ENCODE measurements at places on chromosomes 12 and 14.

- DNase-seq, result no peak
Measured at GRCh38 chr14:79598339-79598738, 613.0 kb downstream of the DIO2 start.

GRCh38 chr12:44817687-44818086 is 58.4 kb downstream of the NELL2 start:
- DNase-seq, result no peak

DNA sequence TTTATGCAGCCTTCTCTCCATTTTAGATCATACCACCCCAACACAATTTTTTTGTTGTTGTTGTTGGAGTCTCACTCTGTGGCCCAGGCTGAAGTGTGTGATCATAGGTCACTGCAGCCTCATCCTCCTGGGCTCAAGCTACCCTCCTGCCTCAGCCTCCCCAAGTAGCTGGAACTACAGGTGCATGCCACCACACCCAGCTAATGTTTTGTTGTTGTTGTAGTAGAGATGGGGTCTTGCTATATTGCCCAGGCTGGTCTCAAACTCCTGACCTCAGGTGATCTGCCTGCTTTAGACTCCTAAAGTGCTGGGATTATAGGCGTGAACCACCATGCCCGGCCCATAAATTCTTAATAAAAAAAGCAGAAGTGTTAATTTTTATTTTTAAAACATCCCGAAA is 111.6 kb downstream of the PLXNC1 start:
- DNase-seq, result no peak

GRCh38 chr12:46569826-46570439 is 197.4 kb upstream of the SLC38A2 start:
- no peak for DNase-seq

- no peak for DNase-seq
Measured at GRCh38 chr12:118746960-118747359, 234.4 kb upstream of the SRRM4 start.

DNA sequence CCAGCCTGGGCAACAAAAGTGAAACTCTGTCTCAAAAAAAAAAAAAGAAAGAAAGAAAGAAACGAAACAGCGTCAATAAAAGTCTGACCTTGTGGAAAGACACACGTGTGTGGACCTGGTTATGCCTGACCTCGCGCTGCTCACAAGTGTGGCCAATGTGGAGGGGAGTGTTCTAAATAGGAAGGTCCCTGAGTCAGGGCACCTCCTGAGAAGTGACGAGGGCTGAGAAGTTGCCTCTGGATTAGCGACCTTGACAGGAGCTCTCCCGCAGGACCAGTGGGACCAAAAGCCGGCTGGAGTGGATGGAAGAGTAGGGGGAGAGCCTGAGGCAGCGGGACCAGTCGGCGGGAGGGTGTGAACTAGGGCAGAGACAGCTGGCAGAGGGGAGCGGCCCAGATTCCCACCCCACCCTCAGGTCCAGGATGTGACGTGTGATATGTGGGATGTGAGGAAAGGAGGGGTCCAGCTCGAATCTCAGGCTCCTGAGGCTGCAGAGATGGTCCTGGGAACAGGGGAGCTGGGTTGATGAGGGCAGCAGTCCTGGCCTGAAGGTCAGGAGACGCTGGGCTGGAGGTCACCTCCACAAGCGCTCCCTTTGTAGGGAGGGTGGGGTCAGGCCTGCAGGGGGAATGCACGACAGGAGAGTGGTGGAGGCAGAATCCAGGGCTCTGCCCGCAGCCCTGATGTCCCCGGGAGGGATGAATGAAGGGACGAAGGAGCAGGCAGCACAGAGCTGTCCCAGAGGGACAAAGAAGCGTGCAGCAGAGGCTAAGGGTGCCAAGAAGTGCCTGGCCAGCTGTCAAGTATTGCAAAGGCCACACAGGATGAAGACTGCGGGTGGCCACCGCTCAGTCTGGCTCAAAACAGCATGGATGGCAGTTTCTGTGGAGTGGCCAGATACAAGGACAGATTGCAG is 24.8 kb upstream of the GPR68 start:
- no peak for DNase-seq
